ENCODE measurements at places on chromosomes 16 and 17.

DNA sequence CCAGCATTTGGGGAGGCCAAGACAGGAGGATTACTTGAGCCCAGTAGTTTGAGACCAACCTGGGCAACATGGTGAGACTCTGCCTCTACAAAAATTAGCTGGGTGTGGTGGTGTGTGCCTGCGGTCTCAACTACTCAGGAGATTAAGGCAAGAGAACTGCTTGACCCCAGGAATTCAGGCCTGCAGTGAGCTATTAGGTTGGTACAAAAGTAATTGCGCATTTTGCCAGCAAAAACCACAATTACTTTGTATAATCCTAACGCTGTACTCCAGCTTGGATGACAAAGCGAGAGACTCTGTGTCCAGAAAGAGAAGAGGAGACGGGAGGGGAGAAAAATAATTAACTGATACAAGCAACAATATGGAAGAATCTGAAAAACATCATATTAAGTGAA is 32.7 kb downstream of the YWHAE start:
- peaks cover 52% of the 10 kb centered on the region for H3K4me1 ChIP-seq
- H3K4me3 ChIP-seq: no peak overlapping the region
- H3K27me3 ChIP-seq: no peaks in the 10 kb centered on the region
- DNase-seq: no peak
- peaks cover 20% of the 10 kb centered on the region for H3K36me3 ChIP-seq
- H3K27ac ChIP-seq: peak overlapping the region; percentile 42

GRCh38 chr17:15483431-15483830 is 16.0 kb upstream of the CDRT4 start:
- DNase-seq: no peak
- H3K4me1 ChIP-seq: no peaks in the 10 kb centered on the region
- no peaks in the 10 kb centered on the region for H3K27me3 ChIP-seq
- H3K27ac ChIP-seq: no peak overlapping the region
- no peaks in the 10 kb centered on the region for H3K36me3 ChIP-seq

GRCh38 chr17:74641958-74642298 is 18.4 kb upstream of the CD300E start:
- peaks cover 1% of the 10 kb centered on the region for H3K36me3 ChIP-seq
- peaks cover 100% of the 10 kb centered on the region for H3K27me3 ChIP-seq
- H3K4me3 ChIP-seq: no peak overlapping the region

GRCh38 chr17:63311416-63311937 is 134.6 kb downstream of the CYB561 start:
- H3K27ac ChIP-seq: no peak overlapping the region
- no peak for DNase-seq
- peaks cover 6% of the 10 kb centered on the region for H3K4me1 ChIP-seq
- H3K4me3 ChIP-seq: no peak overlapping the region

GRCh38 chr16:78485188-78485916 is 385.9 kb downstream of the WWOX start:
- no peak for DNase-seq
- no peak overlapping the region for H3K4me3 ChIP-seq
- no peaks in the 10 kb centered on the region for H3K27me3 ChIP-seq
- no peaks in the 10 kb centered on the region for H3K4me1 ChIP-seq
- H3K36me3 ChIP-seq: no peaks in the 10 kb centered on the region

DNA sequence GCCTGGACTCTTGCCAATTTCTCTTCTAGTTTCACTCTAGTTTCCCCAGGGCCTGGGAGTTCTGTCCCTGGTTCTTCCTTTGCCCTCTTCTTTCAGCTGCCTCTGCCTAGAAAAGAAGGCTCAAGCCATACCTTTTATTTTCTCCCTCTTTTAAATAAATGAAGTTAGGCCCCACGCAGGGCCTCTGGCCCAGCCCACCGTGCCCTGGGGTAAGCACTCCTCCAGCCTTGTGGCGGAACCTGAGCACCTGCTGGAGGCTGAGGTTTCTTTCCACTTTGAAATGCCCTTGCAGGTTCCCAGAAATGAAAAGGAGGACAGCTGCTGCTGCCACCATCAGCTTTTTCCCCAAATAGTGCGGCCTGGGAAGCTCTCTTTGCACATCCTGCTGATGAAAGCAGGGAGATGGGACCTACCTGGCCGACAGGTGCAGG is 139.4 kb downstream of the CCDC182 start:
- no peaks in the 10 kb centered on the region for H3K27me3 ChIP-seq
- peak overlapping the region; percentile 49 for H3K4me3 ChIP-seq
- H3K4me1 ChIP-seq: peaks cover 76% of the 10 kb centered on the region
- DNase-seq: no peak
- peak overlapping the region; percentile 94 for H3K27ac ChIP-seq

GRCh38 chr16:450385-450784 is 24.9 kb downstream of the RAB11FIP3 start:
- H3K36me3 ChIP-seq: no peaks in the 10 kb centered on the region
- DNase-seq: no peak
- no peak overlapping the region for H3K27ac ChIP-seq
- H3K4me1 ChIP-seq: peaks cover 6% of the 10 kb centered on the region

GRCh38 chr16:30458561-30459394 is 13.1 kb upstream of the SEPHS2 start:
- peaks cover 2% of the 10 kb centered on the region for H3K36me3 ChIP-seq
- H3K27ac ChIP-seq: peak overlapping the region; percentile 98
- H3K27me3 ChIP-seq: peaks cover 4% of the 10 kb centered on the region
- H3K4me3 ChIP-seq: peak overlapping the region; percentile 66
- H3K4me1 ChIP-seq: peaks cover 87% of the 10 kb centered on the region

DNA sequence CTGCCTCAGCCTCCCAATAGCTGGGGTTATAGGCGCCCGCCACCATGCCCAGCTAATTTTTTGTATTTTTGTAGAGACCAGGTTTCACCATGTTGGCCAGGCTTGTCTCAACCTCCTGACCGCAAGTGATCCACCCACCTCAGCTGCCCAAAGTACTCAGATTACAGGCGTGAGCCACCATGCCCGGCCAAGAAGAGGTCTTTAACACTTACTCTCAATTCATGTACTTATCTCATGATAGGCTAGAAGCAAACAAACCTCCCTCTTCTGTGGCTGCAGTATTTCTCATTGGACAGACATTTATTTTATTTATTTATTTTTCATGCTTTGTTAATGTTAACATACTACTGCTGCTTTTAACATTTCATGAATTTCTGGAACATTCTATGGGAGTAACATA is 7.0 kb upstream of the NT5C start:
- no peak for DNase-seq
- H3K27ac ChIP-seq: no peak overlapping the region
- no peak overlapping the region for H3K4me3 ChIP-seq
- H3K27me3 ChIP-seq: no peaks in the 10 kb centered on the region
- H3K4me1 ChIP-seq: peaks cover 25% of the 10 kb centered on the region
- peaks cover 52% of the 10 kb centered on the region for H3K36me3 ChIP-seq
